Sigmoid colon (tissue), 7 donors: ENCODE measurements at places on chromosomes 13 and 19.

DNA sequence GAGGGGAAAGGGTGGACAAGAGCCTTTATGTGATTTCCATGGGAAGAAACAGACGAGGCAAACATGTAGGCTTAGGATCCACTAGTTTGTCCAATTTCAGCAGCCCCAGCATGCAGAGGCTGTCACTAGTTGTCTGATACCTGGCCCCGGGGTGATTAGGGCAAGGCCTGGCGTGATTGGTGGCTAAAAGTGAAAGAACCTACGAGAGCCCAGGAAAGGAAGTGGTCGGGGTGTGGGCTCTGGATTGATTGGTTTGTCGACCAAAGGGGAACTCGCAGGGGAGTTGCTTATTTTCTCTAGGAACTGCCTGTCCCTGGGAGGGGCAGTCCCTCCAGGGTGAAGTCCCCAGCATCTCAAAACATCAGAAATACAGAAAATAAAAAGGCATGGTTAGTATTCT, 64.2 kb upstream of the UQCRFS1 start:
- no peaks in the 10 kb centered on the region for H3K27me3 ChIP-seq
- H3K4me1 ChIP-seq: no peaks in the 10 kb centered on the region
- H3K4me3 ChIP-seq: no peak overlapping the region
- H3K36me3 ChIP-seq: no peaks in the 10 kb centered on the region
- DNase-seq: peak; percentile 28
- no peak overlapping the region for H3K27ac ChIP-seq

GRCh38 chr13:98599502-98600328, 22.8 kb upstream of the STK24 start:
- no peaks in the 10 kb centered on the region for H3K27me3 ChIP-seq
- no peak for DNase-seq
- H3K36me3 ChIP-seq: no peaks in the 10 kb centered on the region
- no peak overlapping the region for H3K27ac ChIP-seq
- no peaks in the 10 kb centered on the region for H3K4me1 ChIP-seq

GRCh38 chr13:103289681-103290080, 223.5 kb upstream of the SLC10A2 start:
- H3K27me3 ChIP-seq: no peaks in the 10 kb centered on the region
- H3K4me3 ChIP-seq: no peak overlapping the region
- H3K4me1 ChIP-seq: no peaks in the 10 kb centered on the region
- DNase-seq: no peak
- no peak overlapping the region for H3K27ac ChIP-seq
- H3K36me3 ChIP-seq: no peaks in the 10 kb centered on the region

GRCh38 chr19:38617283-38617763, 430 bp downstream of the MAP4K1 start:
- no peak for DNase-seq
- H3K27me3 ChIP-seq: no peaks in the 10 kb centered on the region
- no peak overlapping the region for H3K4me3 ChIP-seq
- peaks cover 13% of the 10 kb centered on the region for H3K36me3 ChIP-seq
- H3K4me1 ChIP-seq: peaks cover 19% of the 10 kb centered on the region

GRCh38 chr19:41848666-41849065, 3.8 kb downstream of the DMRTC2 start:
- no peaks in the 10 kb centered on the region for H3K4me1 ChIP-seq
- H3K36me3 ChIP-seq: no peaks in the 10 kb centered on the region
- no peak for DNase-seq
- H3K27me3 ChIP-seq: no peaks in the 10 kb centered on the region

- H3K36me3 ChIP-seq: peaks cover 33% of the 10 kb centered on the region
- no peak for DNase-seq
- H3K4me1 ChIP-seq: peaks cover 3% of the 10 kb centered on the region
- no peak overlapping the region for H3K27ac ChIP-seq
- H3K4me3 ChIP-seq: no peak overlapping the region
Measured at GRCh38 chr13:41587490-41587889, 130.1 kb downstream of the RGCC start.

DNA sequence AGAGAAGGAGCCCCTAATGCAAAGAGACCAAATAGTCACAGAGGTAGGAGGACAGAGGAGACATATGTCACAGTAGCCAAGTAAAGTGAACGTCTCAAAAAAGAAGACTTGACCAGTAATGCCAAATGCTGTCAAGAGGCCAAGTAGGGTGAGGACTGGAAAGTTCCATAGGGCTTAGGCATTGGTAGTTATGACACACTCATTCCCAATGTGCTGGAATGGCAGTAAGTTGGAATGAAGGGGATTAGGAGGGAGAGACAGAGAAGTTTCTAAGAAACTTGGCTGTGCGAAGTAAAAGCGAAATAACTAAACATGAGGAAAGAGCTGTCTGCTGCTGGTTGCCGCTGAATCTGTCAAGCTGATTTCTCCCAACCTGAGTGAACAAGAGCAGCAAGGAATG, 14.9 kb upstream of the FRY start:
- no peaks in the 10 kb centered on the region for H3K27me3 ChIP-seq
- no peaks in the 10 kb centered on the region for H3K36me3 ChIP-seq
- H3K27ac ChIP-seq: no peak overlapping the region
- H3K4me3 ChIP-seq: no peak overlapping the region

DNA sequence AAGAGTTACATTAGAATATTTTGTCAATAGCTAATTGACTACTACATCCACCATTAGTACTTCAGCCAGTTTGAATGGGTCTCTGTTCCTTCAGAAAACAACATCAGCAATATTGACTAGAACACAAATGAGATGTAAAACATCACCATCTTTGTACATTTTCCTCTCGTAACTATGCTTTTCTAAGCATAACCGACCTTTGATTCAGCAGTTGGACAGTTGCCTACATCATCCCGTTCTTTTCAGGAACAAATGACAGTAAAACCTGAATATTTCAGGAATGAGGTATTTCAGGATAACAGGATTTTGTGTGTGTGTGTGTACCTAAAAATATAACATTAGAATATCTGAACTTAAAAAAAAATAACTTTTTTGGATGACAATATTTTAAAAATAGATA, 60.9 kb downstream of the STARD13 start:
- H3K36me3 ChIP-seq: no peaks in the 10 kb centered on the region
- DNase-seq: no peak
- no peaks in the 10 kb centered on the region for H3K27me3 ChIP-seq
- H3K4me3 ChIP-seq: no peak overlapping the region
- peak overlapping the region; percentile 13 for H3K27ac ChIP-seq

- H3K4me1 ChIP-seq: no peaks in the 10 kb centered on the region
- no peak for DNase-seq
- no peak overlapping the region for H3K4me3 ChIP-seq
- H3K36me3 ChIP-seq: no peaks in the 10 kb centered on the region
Measured at GRCh38 chr19:53626976-53627375, 4.8 kb upstream of the DPRX start.

GRCh38 chr13:86569119-86569518, 769.9 kb upstream of the SLITRK6 start:
- no peak for DNase-seq
- H3K27me3 ChIP-seq: no peaks in the 10 kb centered on the region
- H3K4me1 ChIP-seq: no peaks in the 10 kb centered on the region

- no peak overlapping the region for H3K4me3 ChIP-seq
- no peaks in the 10 kb centered on the region for H3K36me3 ChIP-seq
Measured at GRCh38 chr19:6639439-6639838, 30.5 kb downstream of the TNFSF14 start.
